ENCODE measurements at places on chromosomes 6 and 20.

- DNase-seq = peak; percentile 48
These were observed 64.3 kb downstream of the MRPL14 start for GRCh38 chr6:44062771-44063560.

GRCh38 chr6:93036835-93037234, 382.5 kb downstream of the EPHA7 start:
- DNase-seq = no peak

- DNase-seq = no peak
These were observed 49.6 kb upstream of the SLC22A1 start for GRCh38 chr6:160071805-160072690.

DNA sequence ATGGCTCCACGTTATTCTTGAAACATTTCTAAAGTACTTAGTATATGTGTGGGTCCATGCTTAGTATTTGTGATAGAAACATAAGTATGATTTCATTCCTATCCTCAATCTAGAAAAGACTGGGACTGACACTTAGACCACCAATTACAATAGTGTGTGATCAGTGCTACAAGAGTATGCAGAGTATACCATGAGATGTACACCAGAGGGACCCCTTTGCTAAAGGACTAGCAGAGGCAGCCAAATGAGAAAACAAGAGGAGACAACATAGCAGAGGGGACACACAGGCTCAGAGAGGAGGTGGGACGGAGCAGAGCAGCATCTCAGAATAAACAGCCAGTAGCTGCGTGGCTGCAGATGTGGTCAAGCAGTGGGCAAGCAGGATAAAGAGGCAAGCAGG, 21.0 kb downstream of the RMND1 start:
- DNase-seq = no peak

GRCh38 chr6:143370812-143371370, 79.6 kb downstream of the ADAT2 start:
- no peak for DNase-seq

GRCh38 chr6:31689249-31690110, 8.6 kb upstream of the LY6G5C start:
- DNase-seq = no peak

- DNase-seq = no peak
These were observed 148.1 kb downstream of the SCML4 start for GRCh38 chr6:107676042-107676441.
